ENCODE measurements at places on chromosomes 16 and 17.

GRCh38 chr16:56667581-56668571 is at the start of gene MT1G:
Gene MT1G (minus strand): TSS chr16:56668065. CDS start chr16:56667993, 72 bp downstream.
- no peak for DNase-seq

DNA sequence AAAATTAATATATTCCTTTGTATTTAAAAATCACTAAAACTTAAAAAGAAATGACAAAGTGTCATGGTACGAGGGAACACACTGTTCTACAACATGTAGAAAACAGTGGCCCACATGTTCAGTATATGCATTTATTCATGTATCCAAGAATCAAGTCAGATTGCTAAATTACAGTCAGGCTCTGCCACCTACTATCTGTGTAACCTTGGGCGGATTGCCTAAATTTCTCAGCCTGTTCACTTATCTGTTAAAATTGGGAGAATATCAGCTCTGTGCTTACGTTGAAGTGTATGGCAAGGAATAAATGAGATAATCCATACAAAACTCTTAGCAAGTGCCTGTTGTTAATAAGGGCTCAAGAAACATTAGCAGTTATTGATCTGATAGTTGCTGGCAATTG is 3.4 kb upstream of the USP22 start:
- no peak for DNase-seq

- no peak for DNase-seq
Observed at GRCh38 chr17:82332669-82333278, 792 bp downstream of the SECTM1 start.

DNA sequence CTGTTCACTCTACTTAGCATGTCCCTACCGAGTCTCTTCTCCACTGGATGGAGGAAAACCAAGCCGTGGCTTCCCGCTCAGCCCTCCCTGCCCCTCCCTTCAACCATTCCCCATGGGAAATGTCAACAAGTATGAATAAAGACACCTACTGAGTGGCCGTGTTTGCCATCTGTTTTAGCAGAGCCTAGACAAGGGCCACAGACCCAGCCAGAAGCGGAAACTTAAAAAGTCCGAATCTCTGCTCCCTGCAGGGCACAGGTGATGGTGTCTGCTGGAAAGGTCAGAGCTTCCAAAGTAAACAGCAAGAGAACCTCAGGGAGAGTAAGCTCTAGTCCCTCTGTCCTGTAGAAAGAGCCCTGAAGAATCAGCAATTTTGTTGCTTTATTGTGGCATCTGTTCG is 2.8 kb upstream of the LPCAT2 start:
- no peak for DNase-seq

DNA sequence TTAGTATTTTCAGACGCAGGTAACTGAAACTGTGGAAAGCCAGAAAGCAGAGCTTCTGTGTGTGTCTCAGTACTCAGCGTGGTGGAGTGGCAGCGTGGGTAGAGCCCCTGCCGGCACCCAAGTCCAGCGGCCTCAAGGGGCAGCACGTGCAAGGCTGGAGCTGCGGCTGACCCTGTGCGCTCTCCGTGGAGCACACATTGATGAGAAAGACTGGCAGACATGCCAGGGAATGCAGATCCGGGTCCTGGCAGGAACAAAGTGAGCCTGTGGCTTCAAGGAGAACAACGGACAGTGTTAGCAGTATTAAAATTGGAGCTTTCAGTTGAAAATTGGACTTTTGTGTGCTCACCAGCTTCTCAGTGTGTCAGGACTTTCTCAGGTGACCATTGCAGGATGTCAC is 23.3 kb downstream of the ZC3H18 start:
- DNase-seq = no peak

DNA sequence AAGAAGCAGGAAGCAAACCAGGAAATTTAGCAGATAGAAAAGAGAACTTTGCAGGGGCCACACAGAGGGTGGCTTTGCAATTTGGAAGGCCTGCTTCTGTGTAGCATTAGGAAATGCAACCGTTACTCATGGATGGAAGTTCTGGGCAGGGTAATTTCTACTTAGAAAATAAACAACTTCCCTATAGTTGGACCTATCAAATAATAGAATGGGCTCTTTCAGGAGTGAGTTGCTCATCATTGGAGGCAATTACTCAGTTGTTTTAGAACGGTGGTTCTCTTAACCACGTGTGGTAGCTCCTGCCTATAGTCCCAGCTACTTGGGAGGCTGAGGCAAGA is 25.8 kb upstream of the HS3ST2 start:
- no peak for DNase-seq

DNA sequence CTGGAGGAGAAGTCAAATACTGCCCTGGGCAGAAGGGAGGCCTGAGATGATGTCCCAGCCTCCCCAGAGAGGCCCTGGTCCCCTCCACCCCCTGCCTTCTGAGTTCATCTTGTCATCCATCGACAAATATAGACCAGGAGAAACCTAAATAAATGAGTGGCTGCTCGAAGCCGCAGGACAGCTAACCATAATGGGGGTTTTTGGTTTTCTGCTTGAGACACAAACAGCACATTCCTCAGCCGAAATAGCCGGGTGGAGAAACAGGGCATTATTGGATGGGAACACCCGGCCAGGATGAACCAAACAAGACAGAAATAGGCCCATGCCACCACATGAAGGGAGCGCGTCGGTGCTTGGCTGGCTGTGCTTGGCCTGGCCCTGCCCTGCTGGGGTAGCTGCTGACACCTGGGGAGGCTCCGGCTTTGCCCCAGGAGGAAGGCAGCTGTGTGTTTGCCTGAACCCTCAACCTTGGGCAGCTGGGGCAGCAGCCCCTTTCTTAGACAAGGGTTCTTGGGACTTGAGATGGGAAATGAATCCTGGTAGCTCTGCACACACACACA is 188.1 kb downstream of the IRX5 start:
- DNase-seq = no peak

DNA sequence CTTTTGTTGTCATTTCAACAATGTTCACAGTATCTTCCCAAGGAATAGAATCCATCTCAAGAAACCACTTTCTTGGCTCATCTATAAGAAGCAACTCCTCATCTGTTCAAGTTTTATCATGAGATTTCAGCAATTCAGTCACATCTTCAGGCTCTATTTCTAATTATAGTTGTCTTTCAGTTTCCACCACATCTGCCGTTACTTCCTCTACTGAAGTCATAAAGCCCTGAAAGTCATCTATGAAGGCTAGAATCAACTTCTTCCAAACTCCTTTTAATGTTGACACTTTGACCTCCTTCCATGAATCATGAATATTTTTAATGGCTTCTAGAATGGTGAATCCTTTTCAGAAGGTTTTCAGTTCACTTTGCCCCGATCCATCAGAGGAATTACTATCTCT is 102.1 kb downstream of the CDH13 start:
- no peak for DNase-seq

DNA sequence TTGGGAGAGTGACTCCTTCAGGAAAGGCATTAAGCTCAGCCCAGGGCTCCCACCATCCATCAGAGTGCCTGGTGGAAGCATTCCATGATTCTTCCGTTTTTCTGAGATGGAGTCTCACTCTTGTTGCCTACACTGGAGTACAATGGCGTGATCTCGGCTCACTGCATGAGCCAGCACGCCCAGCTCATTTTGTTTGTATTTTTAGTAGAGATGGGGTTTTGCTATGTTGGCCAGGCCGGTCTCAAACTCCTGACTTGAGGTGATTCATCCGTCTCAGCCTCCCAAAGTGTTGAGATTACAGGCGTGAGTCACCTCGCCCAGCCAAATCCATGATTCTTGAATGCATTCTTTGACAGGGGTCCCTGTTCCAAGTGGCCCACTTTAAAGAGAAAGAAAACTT is 23.1 kb downstream of the MIS12 start:
- no peak for DNase-seq

GRCh38 chr16:86033016-86033474 is 134.1 kb downstream of the IRF8 start:
- no peak for DNase-seq

GRCh38 chr16:2095315-2095853 is 40.3 kb downstream of the PKD1 start:
- no peak for DNase-seq

DNA sequence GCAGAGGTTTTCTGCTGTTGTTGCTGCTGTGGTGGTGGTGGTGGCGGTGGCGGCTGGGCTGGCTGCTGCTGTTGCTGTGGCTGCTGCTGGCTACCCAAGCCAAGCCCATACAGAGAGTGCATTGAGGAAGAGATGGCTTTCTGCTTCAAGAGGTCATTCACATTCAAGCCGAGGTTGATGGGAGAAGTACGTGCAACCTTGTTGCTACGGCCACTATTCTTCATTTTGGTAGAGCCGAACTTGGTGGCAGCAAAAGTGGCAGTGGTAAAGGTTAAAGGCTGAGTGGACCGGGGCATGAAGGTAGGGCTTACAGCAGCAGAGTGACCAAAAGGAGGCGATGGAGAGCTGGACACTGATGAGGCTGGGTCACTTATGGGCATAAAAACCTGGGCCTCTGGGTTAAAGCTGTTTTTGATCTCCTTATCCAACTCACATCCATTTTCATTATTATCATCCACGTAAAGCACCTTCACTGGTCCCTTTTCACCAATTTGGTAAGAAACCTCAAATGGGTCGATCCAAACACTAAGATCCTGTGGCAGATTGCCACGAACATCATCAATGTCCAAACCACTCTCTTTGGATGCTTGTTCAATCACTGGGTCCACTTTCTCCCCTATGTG is 2.8 kb downstream of the TOB1 start:
- peak; percentile 21 for DNase-seq

GRCh38 chr16:84321932-84322331 is 27.3 kb downstream of the WFDC1 start:
- no peak for DNase-seq

DNA sequence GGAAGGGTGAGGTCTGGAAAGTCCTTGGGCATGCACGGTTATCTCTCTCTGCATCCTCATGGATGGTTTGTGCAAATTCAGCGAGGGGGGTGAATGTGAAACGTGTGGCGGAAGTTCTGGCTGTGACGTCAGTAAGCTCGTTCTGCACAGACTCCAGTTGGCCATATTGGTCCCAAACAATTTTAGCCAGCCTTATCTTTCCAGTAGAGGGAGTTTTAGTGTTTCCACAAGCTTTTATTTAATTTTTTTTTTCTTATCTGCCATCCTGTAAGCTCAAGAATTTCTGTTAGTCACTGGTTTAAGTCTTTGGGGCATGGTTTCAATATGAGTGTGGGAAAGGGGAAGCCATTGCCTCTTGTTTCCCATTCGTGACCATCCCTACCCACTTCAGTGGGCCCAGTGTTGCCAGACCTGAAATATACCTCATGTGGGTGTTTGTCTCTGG is 39.0 kb downstream of the HLF start:
- no peak for DNase-seq

DNA sequence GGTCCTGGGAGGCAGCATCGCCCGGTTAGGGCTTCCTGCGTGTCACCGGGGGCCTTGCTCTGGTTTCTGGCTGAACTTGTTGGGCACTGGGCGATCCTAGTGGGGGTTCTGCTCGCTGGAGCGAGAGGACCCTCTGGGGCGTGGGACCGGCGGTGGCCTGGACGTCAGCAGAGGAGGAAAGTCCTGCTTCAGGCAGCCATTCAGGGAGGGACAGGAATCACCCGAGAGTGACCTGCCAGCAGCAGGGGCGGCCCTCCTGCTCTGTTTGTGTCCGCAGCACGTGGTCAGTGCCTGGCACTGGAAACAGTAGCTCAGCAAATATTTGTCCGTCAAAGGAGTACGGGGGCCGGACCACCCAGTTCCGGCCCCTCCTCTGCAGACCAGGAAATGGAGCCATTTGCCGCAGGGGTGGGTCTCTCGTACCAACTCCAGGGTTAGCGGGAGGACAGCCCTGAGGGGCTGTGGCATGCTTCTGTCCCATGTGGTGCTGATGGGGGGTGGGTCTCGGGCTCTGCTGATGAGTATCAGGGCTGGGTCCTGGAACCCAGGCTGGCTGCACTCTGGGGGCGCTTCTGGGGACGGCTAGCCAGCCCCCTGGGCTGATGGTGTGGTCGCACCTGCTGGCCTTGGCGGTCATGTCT is 48.3 kb downstream of the BAIAP2 start:
- no peak for DNase-seq

GRCh38 chr16:8173111-8173644 is 417.1 kb downstream of the TMEM114 start:
- no peak for DNase-seq

- no peak for DNase-seq
Observed at GRCh38 chr17:39617100-39617445, 9.4 kb upstream of the NEUROD2 start.

DNA sequence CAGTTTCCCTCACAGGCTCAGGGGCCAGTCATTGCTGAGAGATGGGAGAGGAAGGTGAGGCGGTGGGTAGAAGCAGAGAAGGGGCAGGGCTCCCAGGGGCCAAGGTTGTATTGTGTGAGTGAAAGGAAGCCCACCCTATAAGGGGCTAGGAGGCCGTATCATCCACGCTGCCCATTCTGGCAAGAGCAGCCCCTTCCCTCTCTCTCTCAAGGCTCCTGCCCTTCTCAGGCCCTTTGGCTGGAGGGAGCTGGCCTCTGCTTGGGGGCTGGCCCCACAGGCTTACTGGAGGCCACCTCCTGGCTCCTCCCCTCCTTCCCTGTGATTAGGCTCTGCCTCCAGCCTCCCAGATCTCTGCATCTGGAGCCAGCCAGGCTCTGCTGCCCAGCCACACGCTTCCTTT is 7.6 kb downstream of the TBKBP1 start:
- no peak for DNase-seq

DNA sequence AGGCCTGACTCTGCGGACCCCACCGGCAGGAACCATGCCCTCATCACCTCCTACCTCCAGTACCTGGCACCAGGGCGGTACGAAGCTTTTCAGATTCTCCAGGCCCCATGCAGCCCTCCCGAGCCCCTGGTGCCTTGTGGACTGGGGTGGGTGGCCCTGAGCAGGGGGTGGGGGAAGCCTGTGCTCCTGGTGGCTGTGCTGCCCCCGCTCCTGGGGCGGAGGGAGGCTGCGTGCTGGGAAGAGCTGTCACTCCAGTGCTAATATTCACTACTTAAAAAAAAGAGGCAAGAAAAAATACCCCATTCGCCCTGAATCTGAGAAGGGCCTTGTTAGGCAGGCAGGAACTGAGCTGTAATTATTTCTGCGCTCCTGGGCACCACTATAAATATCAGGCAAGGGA is 111.8 kb downstream of the ENGASE start:
- DNase-seq = no peak

GRCh38 chr16:69108064-69108904 is 2.8 kb downstream of the HAS3 start:
- DNase-seq = no peak

- DNase-seq = no peak
Observed at GRCh38 chr16:87924041-87924810, 12.1 kb downstream of the CA5A start.

DNA sequence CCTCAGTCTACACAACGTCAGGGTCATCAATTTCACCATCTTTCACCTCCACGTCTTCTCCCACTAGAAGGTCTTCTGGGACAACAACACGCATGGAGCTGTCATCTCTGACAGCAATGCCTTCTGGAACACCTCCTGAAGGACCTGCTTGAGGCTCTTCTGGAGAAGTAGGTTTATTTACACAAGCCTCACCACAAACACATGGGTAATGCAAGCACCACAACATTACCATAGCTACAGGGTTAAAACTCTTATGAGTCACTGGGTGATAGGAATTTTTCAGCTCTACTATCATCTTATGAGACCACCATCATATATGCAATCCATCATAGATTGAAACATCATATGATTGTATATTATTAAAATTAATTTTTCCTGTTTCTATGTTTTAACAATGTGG is 215.4 kb downstream of the CHD9NB start:
- DNase-seq = no peak

GRCh38 chr17:17681187-17681743 is at the start of gene RAI1:
Gene RAI1 (plus strand): TSS chr17:17681458. CDS start chr17:17792949, 111,491 bp downstream.
- DNase-seq = peak; percentile 66

GRCh38 chr16:78389009-78389498 is 289.6 kb downstream of the WWOX start:
- DNase-seq = no peak

Data from activated effector memory CD4-positive, alpha-beta T cell treated with Interleukin-2 at 50 U/mL for 16 hours (primary cell).